Dermis blood vessel endothelial cell (primary cell): ENCODE measurements at places on chromosomes 7 and 10. TPM values are rescaled to one million over a fixed set of nuclear protein-coding genes. Genes with fewer than 3 reads are reported as not detected.

HYAL4 gene
- total RNA-seq, result 0.33 TPM in 1 of 2 replicates, not detected in the other

SEC61G gene
- 162 and 618 TPM in 2 replicates for total RNA-seq

CRPPA gene
- total RNA-seq, result 1.9 and 2.0 TPM in 2 replicates

SYT15 gene
- 0.51 and 1.5 TPM in 2 replicates for total RNA-seq

RET gene
- 1.0 and 1.2 TPM in 2 replicates for total RNA-seq
